ENCODE measurements at places on chromosomes 2 and 18. TPM values are rescaled to one million over a fixed set of nuclear protein-coding genes. Genes with fewer than 3 reads are reported as not detected.

The ARHGEF33 gene
- total RNA-seq, result 0.09 TPM

The SEPTIN10 gene
- total RNA-seq, result 6.3 TPM

The TSHZ1 gene
- total RNA-seq, result 12.0 TPM

The HOXD8 gene
- not detected for total RNA-seq

The SEPTIN2 gene
- total RNA-seq, result 173 TPM

The POTEI gene
- total RNA-seq, result not detected

The C2orf66 gene
- total RNA-seq, result 0.09 TPM

The ZAP70 gene
- 153 TPM for total RNA-seq

The ONECUT2 gene
- total RNA-seq, result not detected

The CREB1 gene
- 136 TPM for total RNA-seq

The CRYBA2 gene
- not detected for total RNA-seq

The TXNDC2 gene
- total RNA-seq, result not detected

The ALPP gene
- total RNA-seq, result not detected

The MC2R gene
- total RNA-seq, result not detected

The IGFBP2 gene
- total RNA-seq, result 11.5 TPM

The CNGA3 gene
- not detected for total RNA-seq

The SGO2 gene
- total RNA-seq, result 49.9 TPM

The ADD2 gene
- total RNA-seq, result 31.5 TPM

The FAM110C gene
- 0.96 TPM for total RNA-seq

The VIL1 gene
- total RNA-seq, result not detected

The SESTD1 gene
- 9.4 TPM for total RNA-seq

The ARPC2 gene
- 563 TPM for total RNA-seq

The SLC11A1 gene
- total RNA-seq, result 0.05 TPM

The GAL3ST2 gene
- 0.94 TPM for total RNA-seq

The TTR gene
- not detected for total RNA-seq

The PROM2 gene
- total RNA-seq, result 0.23 TPM

The AOX1 gene
- total RNA-seq, result 0.82 TPM

The MRPL30 gene
- total RNA-seq, result 31.2 TPM

The EFR3B gene
- 1.0 TPM for total RNA-seq

The CABYR gene
- 0.46 TPM for total RNA-seq

The CFC1 gene
- total RNA-seq, result not detected

The ITGB6 gene
- not detected for total RNA-seq

The ABCG5 gene
- not detected for total RNA-seq

The IL1RL1 gene
- total RNA-seq, result 0.26 TPM

The NT5DC4 gene
- total RNA-seq, result not detected

Measured in activated CD4-positive, alpha-beta T cell treated with anti-CD3 and anti-CD28 coated beads for 36 hours (primary cell).